ENCODE measurements at places on chromosomes 2 and 18.

GRCh38 chr2:137223722-137224121, 458.4 kb downstream of the THSD7B start:
- DNase-seq, result no peak

GRCh38 chr2:241112592-241112991, 10.5 kb upstream of the MTERF4 start:
- no peak for DNase-seq

DNA sequence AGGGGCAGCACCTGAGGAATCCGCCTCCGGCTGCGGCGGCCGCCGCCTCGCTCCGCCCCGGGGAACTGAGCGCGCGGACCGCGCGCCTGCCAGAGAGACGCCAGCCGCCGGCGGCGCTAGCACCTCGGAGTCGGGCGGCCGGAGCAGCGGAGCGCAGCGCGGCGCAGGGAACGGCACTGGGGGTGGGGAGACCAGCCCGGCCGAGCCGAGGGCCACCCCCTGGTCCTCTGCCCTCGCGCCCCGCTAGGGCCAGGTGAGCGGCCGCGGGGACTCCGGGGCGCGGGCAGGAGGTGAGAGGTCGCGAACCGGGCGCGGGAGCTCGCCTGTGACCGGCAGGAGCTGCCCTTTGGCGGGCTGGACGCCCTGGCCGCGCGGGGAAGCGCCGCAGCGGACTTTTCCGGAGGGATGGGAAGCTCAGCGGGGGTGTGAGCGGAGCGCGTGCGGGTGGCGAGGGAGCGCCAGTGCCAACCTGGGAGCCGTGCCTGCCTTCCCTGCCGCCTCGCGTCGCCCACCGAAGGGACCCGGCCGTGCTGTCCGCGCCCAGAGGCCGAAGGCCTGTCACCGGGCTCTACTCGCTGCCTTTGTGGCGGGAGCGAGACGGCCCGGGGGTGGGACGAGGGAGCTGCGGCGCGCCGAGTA, at the start of gene GREB1L:
Gene GREB1L (plus strand): TSS at position 92 of the 639 bp plus-strand sequence. CDS start 141,287 bp downstream, outside the sequence.
- no peak for DNase-seq

- DNase-seq, result no peak
Observed at GRCh38 chr18:50850307-50851065, 28.4 kb upstream of the ME2 start.

DNA sequence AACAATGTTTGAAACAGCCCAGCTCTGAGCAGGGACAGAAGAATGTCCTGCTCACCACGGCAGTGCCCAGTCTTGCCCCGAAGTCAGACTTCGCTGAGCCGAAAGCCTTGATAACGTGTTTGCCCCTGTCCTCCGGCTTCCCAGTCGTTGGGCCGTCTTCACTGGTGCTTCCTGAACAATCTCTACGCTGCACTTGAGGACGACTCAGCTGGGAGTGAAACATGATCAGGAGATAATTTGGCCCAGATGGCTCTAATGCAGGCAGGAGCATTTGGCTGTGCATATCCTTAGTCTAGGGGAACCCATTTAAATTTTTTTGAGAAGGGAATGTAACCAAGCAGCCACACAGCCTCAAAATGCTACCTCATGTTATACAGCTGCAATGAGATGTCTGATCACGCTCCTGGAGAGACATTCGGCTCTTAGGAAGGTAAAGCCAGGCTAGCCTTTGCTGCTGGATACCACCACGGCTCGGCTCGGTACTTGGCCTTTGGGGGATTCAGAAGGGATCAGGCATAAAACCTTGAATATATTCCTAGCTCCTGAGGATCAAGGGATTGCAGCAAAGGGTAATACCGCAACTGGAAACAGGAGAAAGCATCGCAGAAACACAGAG, 43.6 kb downstream of the FECH start:
- no peak for DNase-seq

GRCh38 chr2:200479692-200480265, 30.1 kb downstream of the KCTD18 start:
- DNase-seq, result no peak

GRCh38 chr2:59314031-59314766, 1073.1 kb upstream of the FANCL start:
- no peak for DNase-seq

GRCh38 chr18:55206927-55207326, 247.7 kb upstream of the CCDC68 start:
- DNase-seq, result no peak

DNA sequence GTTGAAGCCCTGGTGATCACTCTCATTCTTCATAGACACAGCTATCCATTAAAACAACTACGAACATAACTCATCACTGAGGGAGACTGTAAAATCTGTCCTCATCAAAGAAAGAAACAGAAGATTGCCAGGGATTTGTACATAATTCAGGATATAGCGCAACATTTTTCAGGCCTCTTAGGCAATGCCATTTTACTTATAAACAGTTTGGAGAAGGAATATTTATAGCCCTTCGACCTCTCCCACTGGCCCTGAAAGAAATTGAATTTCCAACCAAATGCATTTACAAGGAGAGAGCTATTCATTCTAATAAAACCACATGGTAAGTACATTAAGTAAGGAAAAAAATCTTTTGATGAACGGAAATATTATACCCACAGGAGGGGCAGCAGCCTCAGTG, 295.0 kb downstream of the RAD51AP2 start:
- DNase-seq, result no peak

Measured in stimulated activated CD8-positive, alpha-beta memory T cell treated with anti-CD3 and anti-CD28 coated beads, Interleukin-7, amount 100 ng/mL, for 1 hour (primary cell).